Esophagus squamous epithelium (tissue), 5 donors: ENCODE measurements at places on chromosomes 7 and 10.

DNA sequence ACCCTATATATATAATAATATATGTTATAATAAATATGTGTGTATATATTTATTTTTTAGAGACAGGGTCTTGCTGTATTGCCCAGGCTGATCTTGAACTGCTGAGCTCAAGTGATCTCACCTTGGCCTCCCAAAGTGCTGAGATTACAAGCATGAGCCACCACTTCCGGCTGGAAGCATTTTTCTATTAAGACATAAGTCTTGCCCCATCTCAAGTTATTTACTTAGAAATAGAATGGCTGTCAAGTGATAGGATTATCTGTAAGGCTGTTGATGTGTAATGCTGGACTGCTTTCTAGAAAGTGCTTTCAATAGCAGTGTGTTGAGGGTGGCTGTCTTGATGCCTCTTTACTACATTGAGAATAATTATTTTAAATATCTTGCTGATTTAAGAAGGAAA is 65.2 kb downstream of the ZMYND11 start:
- no peak for DNase-seq

DNA sequence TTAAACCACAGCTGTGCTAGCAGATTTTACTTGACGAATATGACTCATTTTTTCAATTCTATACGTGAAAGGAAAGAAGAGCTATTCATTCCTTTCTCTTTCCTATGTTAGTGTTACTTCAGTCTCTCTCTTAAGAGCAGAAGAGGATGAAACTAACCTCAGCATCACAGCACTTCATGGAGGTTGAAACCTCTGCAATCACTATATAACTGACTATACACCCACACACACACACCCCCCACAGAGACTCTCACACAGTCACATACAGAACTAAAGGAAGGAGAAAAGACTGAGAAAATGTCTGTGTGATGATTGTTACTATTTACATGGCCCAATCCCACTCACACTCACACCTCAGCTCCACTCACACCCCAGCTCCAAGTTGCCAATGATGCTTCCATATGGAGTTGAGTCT is 104.2 kb downstream of the KIF20B start:
- no peak for DNase-seq

- DNase-seq, result no peak
Observed at GRCh38 chr10:6269953-6270867, 67.5 kb downstream of the PFKFB3 start.

DNA sequence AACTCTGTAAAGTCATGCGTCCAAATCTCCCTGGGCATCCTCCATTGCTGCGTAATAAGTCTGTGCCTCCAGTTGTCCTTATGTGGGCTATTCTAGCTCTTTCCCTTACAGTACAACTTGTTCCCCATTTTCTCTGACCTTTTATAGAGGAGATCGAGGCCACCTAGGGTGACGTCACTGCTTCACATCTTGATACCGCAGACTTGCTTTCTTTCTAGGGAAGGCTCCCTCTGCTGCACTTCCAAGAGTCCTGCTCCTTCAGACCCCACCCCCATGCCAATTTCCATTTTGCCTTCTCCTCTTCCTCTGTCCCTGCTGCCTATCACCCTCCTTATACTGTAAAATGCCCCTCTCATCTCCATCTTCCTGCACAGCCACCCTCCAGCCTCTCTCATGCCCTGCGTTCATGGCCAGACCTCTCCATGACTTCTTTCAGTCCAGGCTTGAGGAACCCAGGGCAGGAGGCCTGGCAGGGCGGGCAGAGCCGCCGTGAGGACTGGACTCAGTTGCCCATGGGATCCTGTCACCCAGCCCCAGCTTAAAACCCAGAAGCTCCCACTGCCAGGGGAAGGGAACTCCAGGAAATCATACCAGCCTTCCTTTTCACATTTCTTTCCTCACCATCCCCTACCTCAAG is 57.5 kb downstream of the CAMK1D start:
- DNase-seq, result no peak

- DNase-seq, result no peak
Observed at GRCh38 chr10:91632671-91633550, at the start of gene PPP1R3C. TSS of gene PPP1R3C (minus strand) at chr10:91633071. CDS start at chr10:91632969, 102 bp downstream.

DNA sequence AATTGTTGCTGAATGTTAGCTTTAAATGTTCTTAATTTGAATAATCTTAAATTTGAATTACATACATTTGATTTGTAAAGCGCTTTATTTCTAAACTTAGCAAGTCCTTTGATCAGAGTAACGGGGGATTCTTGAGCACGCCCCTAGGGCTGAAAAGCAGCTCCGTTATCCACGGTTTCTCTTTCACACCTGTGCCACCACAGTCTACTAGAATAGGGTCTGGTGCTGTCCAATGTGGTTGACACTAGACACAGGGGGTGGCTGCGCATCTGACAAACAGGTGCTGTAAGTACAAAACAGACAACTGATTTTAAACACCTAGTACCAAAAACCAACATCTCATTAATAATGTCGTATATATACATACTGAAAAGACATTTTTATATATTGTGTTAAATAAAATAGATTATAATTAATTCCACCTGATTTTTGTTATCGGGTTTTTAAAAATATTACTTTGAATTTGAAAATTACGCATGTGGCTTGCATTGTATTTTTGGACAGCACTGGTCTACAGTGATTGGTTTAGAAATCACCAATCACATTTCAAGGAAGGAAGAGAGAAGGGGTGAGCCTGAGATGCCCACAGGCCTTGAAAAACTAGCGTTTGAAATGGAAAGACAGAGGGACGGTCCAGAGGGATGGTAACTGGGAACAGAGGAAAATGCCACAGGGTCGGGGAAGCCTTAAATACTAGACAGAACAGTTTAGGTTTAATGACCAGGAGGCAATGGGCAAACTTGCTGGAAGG is 7.3 kb downstream of the SEPHS1 start:
- no peak for DNase-seq

DNA sequence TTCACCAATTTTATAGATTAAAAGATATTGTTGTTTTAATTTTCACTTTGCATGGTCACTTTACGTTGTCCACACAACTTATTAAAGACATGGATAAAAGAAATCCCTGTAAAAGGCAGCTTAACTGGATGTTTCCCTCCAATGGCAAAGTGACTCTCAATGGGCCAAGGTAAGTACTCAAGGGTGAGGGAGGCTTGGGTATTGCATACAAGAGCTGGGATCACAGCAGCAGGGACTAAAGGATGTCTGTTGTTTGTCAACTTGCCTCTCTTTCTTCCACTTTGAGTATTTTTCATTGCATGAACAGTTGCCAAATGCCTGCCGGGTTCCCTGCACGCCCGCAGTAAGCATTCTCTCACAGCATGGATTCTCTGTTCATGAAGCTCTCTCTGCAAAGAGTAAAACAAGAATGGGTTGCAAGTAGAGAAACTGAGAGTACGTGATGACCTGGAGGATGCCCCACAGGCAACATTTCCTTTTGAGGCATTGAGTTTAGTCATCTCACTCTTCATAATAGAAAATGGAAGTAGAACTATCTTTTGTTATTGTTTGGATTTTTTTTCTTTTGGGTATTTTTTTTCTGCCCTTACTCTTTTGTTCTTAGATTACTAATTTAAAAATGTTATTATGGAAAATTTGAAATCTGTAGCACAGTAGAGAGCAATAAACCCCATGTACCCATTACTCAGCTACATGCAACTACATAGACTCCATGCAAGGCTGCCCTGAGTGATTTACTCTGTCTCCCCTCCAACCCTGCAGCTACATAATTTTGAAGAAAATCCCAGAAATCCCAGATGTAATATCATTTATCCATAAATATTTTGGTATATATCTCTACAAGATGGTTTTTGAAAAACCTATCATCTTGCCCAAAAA is 26.3 kb downstream of the GPR141 start:
- no peak for DNase-seq

- DNase-seq, result peak; percentile 31
Observed at GRCh38 chr7:63899691-63900393, 98.8 kb upstream of the ZNF722 start.

- DNase-seq, result no peak
Observed at GRCh38 chr10:124566981-124567835, 105.6 kb downstream of the LHPP start.

GRCh38 chr10:60877777-60878120 is 66.2 kb downstream of the RHOBTB1 start:
- DNase-seq, result no peak

DNA sequence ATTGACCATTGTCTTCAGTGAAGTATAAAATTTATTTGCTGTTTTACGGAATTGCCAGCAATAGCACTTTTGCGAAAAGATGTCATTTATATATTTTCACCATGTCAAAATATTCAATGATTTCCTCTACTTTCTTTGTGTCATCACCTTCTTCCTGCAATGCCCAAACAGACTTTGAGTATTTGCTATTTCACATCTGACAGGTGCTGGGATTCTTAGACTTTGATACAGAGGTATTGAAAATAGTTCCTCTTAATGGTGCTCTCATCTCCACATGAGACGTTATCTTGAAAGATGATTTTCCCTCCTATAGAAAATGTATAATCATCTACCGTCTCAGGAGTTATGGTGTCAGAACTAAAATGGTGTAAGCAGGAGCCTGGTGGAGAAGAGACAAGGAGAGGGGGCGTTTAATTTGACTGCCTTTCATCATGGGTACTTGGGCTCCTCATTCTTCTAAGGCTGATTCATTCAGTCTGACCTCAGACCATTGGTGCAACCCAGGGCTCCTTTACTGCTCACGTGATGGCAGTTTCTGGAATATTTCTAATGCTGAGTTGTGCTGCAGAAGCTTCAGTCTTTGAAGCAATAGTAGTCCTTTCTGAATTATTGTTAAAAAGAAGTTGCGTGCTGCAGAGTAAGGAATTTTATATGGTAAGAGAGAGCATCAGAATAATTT is 404.6 kb downstream of the PHTF2 start:
- no peak for DNase-seq

DNA sequence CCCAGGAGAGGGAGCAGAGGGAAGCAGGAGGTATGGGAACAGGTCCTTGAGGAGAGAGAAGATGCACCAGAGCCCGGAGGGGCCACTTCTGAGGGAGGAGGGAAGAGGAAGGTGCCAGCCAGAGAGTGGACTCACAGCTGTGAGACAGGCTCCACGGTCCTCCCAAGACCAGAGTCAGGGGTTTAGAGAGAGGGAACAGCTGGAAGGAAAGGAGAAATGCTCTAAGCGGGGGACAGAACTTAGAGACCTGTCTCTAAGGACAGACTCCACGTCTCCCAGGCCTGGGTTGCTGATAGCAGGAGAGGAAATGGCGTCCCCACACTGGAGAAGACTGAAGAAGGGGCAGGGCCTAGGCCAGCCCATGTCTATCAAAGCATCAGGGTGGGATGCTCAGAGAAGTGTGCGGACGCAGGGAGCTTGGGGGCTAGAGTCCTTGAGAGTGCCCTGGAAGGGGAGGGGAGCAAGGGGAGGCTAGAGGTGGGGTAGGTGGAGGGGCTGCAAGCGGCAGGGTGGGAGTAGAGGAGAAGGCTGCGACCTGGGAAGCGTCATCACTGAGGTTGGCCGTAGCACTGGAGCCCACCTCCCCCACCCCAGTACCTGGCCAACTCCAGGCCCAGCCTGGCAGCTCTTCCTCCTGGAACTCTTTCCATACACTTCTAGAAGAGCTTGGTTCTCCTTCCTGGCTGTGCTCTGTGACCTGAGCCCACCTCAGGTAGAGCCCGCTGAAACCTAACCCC is 25.6 kb upstream of the GRID1 start:
- no peak for DNase-seq

- no peak for DNase-seq
Observed at GRCh38 chr7:139181404-139181803, 49.6 kb upstream of the UBN2 start.

- no peak for DNase-seq
Observed at GRCh38 chr7:85341121-85341520, 154.3 kb upstream of the SEMA3D start.

DNA sequence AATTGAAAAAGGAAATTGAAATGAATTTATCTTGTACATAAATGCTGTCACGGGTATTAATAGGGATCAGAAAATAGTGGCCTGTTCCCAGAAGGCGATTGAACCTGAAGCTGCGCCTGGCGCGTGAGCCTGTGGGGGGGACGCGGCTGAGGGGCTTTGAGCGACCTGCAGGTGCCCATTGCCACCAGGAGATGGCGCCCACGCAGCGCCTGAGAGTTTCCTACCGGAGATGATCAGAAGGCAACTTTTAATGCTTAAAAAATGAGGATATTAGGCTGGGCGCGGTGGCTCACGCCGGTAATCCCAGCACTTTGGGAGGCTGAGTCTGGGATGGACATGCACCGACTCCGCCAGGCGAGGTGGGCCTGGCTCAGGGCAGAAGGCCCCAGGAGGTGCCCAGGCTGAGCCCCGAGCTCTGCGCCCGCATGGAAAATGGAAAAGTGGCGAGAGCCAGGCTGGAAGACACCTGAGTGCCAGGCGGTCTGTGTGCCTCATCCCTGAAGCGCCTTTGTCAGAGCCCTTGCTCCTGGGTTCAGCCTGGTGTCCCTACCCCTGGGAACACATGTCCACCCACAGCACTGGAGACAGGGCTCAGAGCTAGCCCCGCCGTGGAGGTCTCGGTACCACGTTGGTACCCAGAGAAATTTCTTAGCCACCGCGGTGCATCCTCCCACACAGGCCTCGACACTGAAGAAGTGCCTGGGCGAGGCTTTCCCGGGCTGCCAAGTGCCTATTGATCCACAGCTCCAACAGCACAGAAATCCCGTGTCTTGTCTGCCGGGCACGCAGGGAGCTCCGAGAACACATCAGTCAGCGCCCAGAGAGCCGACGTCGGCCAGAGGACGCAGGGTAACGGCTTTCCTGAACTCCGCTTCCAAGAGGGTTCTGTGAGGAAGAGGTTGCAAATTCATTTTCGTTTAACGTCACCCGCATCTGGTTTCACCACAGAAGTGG is 117.4 kb downstream of the INPP5A start:
- no peak for DNase-seq

- no peak for DNase-seq
Observed at GRCh38 chr7:17939211-17939605, 1.1 kb downstream of the SNX13 start.

GRCh38 chr7:56079450-56080185 is 13.1 kb downstream of the PHKG1 start:
- DNase-seq, result no peak

- DNase-seq, result no peak
Observed at GRCh38 chr7:130144312-130145171, 60.7 kb downstream of the TMEM209 start.

- DNase-seq, result no peak
Observed at GRCh38 chr10:37885850-37886249, 28.4 kb upstream of the ZNF248 start.

- DNase-seq, result no peak
Observed at GRCh38 chr7:86499986-86500385, 143.7 kb upstream of the GRM3 start.

GRCh38 chr10:132101529-132101928 is 35.8 kb downstream of the JAKMIP3 start:
- no peak for DNase-seq

DNA sequence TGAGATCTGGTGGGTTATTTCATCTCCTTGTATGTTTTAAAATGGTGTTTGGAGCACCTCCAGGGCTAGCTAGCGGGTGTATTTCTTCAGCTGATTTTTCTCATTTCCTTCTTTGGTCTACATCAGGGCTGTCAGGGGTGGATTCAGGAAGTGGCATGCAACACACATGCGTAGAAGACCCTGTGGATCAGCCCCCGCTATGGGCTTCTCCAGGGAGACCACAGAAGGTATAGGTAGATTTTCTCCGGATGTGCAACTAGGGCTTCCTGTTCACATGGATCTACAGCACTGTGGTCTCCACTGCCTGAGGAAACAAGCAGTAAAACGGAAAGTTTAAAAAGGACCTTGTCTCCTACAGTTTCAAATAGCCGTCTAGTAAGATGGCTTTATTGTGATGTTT is 10.4 kb downstream of the NUB1 start:
- DNase-seq, result no peak

GRCh38 chr7:98286093-98286539 is 4.6 kb downstream of the BRI3 start:
- DNase-seq, result no peak

GRCh38 chr7:69651101-69651590 is 52.9 kb downstream of the AUTS2 start:
- DNase-seq, result no peak
